Hematopoietic multipotent progenitor cell treated with erythropoietin and hydrocortisone succinate and interleukin-3 and kit ligand, for 4 days (in vitro differentiated cells): ENCODE measurements at places on chromosomes 3 and 15.

- DNase-seq, result no peak
Observed at GRCh38 chr3:171809611-171809860, 747 bp downstream of the PLD1 start.

DNA sequence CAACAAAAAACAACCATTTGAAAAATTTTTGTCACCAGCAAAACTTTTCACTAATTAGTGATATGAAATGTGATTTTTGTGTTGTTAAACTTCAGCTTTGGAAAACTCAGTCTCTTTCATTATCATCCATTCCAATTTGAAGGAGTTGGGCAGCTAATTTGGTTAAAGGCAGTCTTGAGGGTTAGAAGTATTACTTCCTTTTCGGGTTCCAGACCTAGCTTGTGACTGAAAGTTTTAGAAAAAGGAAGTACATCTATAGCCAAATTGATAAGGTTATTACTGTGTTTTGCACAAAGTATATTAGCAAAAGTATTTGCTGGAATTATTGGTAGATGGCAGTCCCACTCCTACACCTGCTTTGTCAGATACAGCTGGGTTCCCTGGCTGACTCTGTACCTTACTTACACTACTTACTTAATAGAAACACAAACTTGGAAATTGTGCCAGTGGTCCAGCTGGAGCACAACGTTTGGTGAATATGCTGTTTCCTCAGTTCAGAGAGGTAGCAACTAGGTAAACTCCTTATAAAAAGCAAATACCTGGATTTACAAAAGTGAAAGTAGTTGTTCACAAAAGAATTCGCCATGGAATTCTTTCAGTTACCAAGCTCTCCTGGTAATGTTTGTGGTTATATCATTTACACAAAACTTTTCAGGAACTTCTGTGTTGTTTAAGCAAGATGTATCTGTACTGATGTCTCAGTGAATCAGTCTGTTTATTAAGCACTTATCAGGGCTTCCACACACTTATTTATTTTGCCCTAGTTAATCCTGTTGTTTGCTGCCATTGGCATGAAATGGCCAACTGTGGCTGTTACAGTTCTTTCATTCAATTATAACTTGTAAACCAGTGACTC is 31.6 kb downstream of the TIPARP start:
- DNase-seq, result peak; percentile 71

DNA sequence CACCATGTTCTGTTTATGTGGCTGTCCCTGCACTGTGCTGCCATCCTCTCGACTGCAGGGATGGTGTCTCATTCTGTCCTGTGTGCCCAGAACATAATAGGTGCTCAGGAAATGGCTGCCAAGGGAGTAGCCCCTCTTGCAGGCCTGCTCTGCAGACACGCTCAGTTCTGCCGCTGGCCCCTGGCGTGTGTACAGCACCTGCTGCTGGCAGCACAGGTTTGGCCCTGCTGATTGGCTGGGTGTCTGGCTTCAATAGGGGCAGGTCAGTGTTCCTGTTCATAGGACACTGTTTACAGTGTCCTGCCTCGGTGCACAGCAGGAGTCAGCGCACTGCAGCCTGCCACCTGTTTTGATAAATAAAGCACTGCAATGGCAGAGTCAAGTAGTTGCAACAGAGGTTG is 146.9 kb downstream of the DNAJB8 start:
- no peak for DNase-seq

DNA sequence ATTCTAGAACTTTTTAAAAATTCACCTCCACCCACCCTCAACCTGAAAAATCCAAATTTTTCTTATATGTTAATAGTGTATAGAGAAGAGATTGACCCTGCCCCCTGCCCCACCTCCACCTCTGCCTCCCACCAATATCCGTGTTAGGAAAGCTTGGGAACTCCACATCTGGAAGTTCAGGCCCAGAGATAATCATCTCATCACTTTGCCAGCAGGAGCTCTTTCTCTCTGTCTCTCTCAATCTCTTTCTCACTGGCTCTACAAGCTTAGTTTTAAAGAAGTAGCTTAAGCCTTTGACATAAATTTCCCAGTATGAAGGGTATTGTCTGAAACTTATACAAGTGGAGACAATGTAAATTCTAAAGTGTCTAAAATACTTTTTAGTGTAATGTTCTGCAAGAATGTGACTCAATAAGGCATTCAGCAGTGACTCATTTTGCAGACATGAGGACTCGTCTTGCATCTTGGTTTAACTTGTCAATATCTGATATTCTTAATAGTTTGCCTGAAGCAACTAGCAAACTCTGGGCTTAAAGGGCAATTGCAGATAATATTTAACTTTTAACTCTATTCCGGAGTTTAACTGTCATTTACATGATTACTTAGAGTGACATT is 299.8 kb upstream of the EPHA3 start:
- no peak for DNase-seq

GRCh38 chr15:57330619-57331340 is 45.5 kb upstream of the CGNL1 start:
- DNase-seq, result no peak

- no peak for DNase-seq
Observed at GRCh38 chr3:71847794-71848193, 62.8 kb upstream of the PROK2 start.

GRCh38 chr3:1252061-1252430 is 159.2 kb downstream of the CNTN6 start:
- no peak for DNase-seq

DNA sequence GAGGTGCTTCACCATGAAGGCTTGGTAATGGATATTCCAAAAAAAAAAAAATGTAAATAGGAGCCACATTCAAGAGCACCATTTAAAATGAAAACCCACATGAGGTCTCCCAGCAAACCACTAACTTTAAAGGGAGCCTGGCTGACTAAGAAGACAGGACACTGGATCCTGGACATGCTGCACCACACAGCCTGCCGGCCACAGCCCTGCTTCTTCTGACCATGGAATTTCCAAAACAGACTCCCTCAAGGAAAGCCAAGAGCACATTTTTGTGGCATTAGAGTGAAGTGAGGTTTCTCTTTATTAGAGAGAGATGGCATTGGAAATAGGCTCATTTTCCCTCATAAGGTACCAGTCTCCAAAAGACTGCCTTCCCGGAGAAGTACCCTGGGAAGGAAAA is 113.9 kb downstream of the RORA start:
- DNase-seq, result no peak

DNA sequence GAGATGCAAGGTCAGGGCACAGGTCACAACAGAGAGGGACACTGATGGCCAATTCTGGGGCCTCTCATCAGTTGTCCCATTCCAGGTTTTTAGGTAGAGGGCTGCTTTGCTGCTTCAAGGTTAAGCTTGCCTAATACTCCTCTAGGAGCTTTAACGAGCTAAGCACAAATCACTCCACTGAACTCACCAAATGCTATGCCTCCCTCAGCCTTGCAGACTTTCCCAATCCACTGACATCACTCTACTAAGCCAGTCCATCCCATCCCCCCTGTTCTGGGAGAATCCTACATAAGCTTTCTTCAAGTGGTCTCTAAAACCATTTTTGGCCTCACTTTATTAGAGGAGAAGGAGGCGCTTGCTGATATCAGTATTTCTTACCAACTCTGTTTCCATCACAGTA is 24.8 kb upstream of the PDCD6IP start:
- no peak for DNase-seq

DNA sequence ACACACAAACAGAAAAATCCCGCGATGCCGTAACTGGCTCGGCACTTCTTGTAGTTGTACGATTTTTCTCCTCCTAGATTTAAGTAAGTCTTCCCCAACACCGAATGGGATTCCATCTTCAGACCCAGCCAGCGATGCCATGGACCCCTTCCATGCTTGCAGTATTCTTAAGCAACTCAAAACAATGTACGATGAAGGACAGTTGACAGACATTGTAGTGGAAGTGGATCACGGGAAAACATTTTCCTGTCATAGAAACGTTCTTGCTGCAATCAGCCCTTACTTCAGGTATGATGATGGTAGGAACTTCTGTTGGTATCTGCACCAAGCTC is 763 bp downstream of the KBTBD8 start:
- no peak for DNase-seq

- DNase-seq, result no peak
Observed at GRCh38 chr3:169628567-169628966, 34.9 kb downstream of the MECOM start.

DNA sequence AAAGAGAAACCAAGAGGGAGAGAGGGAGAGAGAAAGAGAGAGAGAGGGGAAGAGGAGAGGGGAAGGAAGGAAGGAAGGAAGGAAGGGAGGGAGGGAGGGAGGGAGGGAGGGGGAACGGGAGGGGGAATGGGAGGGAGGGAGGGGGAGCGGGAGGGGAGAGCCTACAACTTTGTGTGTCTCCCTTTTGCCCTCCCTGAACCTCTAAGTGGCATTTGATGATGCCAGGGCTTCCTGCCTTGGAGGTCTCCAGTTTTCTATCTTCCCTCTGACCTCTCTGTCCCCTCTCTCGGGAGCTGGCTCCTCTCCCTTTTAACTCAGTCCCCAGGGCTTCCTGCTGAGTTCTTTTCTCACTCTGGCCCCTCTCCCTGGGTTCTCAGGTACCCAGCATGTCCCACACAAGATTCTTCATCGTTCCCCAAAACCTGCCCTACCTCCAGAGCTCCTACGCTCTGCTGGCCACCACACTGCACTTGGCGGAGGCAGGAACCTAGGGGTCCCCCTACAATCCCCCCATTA is 12.5 kb upstream of the FAM174B start:
- no peak for DNase-seq

- no peak for DNase-seq
Observed at GRCh38 chr3:64645243-64645642, 42.6 kb downstream of the ADAMTS9 start.

GRCh38 chr15:32861761-32862160 is 144.0 kb downstream of the GREM1 start:
- peak; percentile 9 for DNase-seq

DNA sequence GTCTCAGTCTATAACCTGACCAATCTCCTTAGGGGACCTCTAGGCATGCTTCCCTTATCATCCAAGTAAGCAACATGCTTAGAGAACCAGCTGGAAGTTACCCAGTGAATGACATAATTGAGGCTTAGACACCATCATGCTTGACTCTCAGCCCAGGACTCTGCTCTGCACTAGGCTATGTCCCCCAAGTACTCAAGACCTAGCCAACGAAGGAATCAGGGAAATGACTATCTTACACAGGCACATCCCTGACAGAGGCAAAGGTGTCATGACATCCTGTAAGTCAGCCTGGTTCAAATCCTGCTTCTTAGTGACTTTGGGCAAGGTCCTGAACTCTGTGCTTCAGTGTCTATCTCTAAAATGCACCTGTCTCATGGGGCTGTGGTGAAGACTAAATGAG is 24.6 kb upstream of the CELF6 start:
- no peak for DNase-seq

GRCh38 chr3:132399054-132399929 is 18.0 kb upstream of the DNAJC13 start:
- DNase-seq, result peak; percentile 76

DNA sequence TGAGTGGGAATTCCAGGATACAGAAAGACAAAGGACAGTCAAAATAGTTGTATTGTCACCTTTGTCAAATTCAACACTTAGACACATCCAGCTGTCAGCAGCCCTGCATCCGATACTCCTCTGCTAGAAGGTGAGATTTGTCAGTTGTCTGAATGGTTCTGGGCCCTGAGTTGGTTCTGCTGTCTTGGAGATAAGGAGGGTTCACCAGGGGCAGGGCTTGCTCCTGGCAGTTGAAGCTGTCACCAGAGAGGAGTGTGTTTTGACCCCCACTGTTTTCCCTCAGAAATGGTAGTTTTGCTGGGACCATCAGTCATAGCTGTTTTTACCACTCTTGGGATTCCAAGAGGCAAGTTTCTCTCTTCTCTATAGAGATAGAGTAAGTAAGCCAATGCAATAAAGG is 3.2 kb upstream of the KY start:
- no peak for DNase-seq

- DNase-seq, result no peak
Observed at GRCh38 chr3:194075802-194076460, 60.0 kb upstream of the HES1 start.

GRCh38 chr15:77493324-77493907 is 72.7 kb downstream of the HMG20A start:
- DNase-seq, result peak; percentile 83

DNA sequence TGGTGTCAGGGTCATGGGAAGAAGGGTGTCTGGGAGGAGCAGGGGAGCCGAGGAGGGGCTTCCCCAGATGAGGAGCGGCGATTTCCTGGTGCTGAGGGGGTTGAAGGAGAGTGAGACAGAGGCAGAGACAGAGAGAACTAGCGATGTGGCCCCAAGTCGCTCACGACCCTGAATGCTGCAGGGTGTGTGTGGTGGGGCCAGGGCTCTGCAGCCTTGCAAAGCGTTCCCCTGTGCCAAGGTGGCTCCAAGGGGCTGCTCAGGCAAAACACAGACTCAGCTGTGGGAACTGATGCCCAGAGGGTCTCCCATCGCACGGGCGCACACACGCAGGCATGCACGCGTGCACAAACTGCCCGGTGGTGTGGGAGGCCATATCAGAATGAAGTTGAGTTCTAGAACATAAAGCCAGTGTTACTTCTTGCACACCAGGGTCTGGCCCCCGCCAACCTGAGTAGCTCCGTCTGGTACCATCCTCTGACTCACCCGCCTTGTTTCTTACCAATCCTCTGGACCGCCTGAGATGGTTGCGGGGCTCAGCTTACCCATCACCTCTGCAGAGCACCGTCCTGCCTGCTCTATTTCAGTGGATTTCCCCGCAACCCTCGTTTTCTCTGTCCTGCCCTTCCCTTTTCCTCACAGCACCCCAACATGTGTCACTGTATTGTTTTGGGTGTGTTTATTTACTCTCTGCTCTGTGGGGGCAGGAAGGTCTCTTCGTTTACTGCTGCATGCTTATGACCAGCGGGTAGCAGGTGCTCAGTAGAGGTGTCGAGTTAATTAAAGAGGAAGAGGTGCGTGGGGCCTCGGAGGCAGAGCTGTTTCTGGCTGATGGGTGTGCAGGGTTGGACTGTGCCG is 4.5 kb downstream of the MELTF start:
- no peak for DNase-seq

- DNase-seq, result no peak
Observed at GRCh38 chr3:40827942-40828688, 303.4 kb downstream of the ZNF621 start.

GRCh38 chr3:160171813-160172212 is 53.4 kb upstream of the C3orf80 start:
- peak; percentile 41 for DNase-seq
